Fibroblast of mammary gland (primary cell): ENCODE measurements at places on chromosomes 3 and 15.

DNA sequence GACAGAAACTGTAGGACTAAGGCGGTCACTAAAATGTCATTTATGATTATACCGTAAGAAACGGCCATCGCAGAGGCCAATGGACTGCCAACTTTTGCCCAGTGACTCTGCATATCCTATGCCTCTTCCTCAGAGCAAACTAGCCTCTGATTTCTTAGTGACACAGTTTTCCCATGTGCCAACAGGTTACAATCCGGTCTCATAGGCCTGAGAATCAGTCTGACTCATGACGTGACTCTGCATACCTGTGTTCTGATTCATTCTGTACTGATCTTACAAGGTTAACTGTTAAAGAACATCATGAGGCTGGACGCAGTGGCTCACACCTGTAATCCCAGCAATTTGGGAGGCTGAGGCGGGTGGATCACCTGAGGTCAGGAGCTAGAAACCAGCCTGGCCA, 17.8 kb downstream of the RUBCN start:
- DNase-seq = peak; percentile 91

DNA sequence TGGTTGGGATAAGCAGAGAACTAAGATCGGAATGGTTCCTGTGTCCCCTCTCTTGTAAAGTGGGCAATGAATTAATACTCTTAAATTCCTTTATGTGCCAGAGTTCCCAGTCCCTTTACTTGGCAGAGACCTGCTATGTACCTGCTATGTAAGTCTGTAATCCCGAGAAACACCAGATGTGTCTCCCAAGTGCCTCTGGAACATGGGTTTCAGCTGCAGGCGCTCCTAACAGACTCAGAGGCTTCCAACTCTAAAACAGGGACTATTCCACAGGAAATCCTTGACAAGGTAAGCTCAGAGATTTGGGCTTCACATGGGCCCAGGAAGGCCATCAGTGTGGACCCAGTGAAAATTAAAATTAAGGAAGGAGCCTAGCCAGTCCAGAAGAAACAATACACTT, 117.7 kb upstream of the PLCL2 start:
- DNase-seq = peak; percentile 34

GRCh38 chr3:196971094-196971698, 2.6 kb upstream of the PIGZ start:
- no peak for DNase-seq

- DNase-seq = peak; percentile 65
Observed at GRCh38 chr3:129893581-129894070, at the start of gene TMCC1. TMCC1 (minus strand) TSS chr3:129893711.

- DNase-seq = no peak
Observed at GRCh38 chr3:39287216-39288164, 7.7 kb upstream of the CX3CR1 start.

GRCh38 chr15:63981596-63982320, 64.5 kb downstream of the DAPK2 start:
- no peak for DNase-seq

DNA sequence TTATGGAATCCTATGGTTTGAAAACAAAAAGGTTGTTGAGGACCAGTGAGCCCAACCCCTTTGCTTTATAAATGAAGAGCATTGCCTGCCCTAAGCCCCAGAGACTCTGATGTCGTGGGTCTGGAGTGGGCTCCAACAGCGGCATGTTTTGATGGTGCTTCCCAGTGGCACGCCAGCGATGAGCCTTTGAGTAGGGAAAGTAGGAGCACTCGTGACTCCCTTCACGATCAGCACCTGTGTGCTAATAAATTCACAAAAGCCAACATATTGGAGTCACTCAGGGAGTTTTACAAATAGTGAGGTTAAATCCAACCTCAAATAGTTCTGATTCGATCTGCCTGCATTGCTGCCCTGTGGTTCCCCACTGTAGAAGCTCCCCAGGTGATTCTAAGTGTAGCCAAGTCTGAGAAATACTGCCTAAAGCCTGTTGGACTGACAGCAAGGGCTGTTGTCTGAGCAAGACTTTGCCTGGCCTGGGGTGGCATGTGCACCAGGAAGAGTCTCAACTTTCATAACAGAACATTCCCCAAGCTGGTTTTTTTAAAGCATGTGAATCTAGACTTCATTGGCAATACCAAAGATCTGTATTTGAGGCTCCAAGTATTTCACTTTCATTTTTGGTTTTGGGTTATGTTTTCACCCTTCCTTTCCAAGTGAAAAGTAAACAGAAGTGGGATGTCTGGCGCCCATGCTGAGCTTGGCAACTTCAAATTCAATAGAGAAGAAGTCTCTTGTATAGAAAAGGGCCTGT, 9.9 kb downstream of the CCR5 start:
- DNase-seq = no peak

GRCh38 chr3:187997490-187997889, 156.5 kb upstream of the LPP start:
- peak; percentile 38 for DNase-seq

DNA sequence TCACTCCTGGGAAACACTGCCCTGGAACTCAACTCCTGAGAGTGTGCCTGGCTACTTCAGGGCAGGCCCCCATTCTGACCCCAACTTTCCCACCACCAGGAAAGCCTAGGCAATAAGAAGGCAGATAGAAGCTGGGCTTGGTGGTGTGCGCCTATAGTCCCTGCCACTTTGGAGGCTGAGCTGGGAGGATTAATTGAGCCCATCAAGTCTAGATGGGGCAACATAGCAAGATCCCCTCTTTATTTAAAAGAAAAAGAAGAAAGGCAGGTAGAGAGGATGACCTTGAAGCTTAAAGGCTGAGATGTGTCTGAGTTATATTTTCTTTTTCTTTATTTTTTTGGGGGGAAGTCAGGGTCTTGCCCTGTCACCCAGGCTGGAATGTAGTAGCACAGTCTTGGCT, 4.2 kb upstream of the RBPMS2 start:
- no peak for DNase-seq

DNA sequence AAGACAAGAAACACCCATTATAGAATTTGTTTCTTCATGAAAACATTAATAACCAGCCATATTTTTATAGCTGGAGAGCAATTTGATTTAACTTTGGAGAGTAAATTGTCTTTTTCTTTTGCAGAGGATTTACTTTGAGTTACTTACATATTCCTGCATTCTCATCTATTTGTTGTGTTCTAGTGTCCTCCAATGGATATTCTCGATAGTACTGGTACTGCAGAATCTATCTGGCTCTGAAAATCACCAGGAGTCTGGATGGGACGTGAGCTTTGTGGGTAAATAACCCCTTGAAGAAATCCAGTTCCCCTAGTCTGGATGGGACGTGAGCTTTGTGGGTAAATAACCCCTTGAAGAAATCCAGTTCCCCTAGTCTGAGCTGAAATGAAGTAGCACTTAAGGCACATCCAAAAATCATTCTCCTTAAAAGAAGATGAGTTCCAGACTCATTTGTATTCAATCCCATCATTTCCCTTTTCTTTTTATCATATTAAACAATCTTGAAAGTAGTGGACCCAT, 294.1 kb upstream of the UBE2E2 start:
- DNase-seq = no peak

DNA sequence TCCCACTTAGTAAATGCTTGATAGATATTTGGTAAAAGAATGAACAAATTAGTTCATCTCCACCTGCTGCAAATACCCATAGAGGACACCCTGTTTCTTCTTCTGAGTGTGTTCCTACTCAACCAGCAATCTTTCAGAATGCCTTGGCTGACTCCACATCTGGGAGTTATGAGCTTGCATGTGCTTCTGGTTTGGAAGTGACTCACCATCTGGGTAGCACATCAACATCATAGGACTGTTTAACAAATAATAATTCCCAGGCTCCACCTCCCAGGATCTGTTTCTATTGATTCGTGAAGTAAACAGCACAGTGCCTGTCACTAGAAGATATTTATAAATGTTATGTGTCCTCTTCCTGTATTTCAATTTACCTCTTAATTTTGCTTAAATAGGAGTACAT, 580.1 kb downstream of the ROBO2 start:
- peak; percentile 28 for DNase-seq

DNA sequence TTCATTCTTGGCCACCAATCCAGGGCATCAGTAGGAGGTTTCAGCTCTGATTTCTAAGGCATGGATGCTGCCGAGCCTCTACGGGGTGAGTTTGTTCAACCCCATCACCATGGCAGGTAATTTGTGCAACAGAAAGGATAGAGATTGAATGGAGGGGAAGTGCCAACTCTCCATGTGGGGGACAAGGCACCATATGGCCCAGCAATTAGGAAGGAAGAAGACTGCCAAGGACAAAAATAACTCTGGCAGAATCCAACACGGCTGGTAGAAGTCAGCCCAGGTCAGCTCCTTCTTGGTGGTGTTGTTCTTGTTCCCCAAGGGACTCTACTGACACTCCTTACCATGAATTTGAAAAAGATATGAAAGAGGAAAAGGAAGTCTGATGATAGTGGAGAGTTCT, 503.9 kb downstream of the MAGI1 start:
- DNase-seq = no peak

DNA sequence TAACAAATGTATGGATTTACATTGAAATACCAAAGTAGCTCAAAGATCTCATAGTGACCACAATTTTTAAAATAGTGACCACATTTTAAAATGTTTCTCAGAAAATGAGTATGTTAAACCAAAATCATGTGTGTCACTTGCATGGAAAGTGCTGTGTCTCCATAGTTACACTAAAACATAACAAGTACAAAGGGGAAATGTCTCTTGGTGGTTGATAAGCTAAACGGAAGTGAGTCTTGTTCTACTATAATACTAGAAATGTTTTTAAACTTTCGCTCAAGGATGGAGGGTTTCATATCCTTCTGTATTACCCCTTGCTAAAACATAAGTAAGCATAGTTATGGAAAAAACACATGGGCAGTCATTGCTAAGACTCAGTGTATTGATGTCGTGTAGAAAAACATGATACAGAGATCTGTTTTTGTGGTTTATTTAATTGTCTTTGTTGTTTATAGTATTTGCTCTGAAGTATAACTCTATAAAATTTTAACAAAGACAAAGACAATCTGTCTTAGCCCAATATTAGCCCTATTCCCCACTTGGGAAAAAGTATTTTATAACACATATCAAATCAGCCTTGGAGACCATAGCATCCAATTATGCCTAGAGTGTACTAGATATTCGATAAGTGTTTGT, 27.0 kb upstream of the DENND4A start:
- DNase-seq = no peak

DNA sequence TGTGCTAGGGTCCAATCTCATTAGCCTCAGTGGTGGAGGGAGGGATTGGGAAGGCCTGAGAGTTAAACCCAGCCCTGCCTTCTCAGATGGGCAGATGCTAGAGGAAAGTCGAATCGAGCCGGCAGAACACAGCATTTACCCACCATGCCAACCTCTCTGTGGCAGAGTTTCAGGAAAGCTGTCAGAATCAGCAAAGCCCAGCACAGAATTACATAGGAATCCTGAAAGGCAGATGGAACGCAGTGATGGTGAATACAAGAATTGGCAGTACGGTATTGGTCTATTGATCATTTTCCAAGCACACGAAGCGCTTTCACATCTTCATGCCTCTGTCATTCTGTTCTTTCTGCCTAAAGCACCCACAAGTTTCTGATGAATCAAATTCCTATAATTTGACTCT, 417.7 kb upstream of the RBMS3 start:
- DNase-seq = no peak

GRCh38 chr3:123737168-123737567, 147.0 kb downstream of the MYLK start:
- DNase-seq = no peak
